ENCODE measurements at places on chromosomes 2 and 18.

DNA sequence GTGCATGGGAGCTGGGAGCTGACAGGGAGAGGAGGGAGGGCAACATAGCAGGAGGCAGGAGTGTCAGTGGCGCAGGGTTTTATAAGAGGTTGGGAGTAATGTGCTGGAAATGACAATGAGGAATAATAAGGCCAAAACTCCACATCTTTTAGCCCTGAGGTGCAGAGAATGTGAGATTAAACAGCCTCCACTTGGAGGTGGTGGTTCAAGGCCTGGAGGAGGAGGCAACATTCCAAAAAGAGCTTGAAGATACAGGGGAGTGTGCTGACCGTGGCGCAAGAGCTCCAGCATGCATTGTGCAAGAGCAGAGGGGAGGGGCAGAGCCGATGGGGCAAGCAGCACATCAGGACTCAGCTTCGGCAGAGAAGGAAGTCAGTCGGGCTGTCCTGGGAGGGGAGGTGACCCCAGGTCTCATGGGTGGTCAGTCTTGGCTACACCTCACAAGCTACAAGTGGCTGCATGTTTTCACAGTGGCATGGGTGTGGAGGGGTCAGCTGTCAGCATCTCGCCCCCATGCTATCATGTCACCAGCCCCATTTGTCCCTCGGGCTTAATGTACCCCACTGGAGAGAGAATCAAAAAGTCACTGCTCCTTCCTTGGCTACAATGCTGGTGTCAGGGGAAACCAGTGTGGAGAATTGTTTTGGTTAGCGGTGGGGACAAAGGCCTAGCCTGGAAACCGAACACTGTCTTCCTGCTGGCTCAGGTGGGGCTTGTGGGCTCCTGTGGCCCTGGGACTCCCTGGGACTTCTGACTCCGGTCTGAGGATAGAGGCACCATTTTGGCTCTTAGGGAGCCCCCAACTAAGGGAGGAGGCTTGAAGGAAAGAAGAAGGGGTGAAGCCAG lies 208.0 kb downstream of the ZFP36L2 start:
- peak; percentile 81 for DNase-seq

DNA sequence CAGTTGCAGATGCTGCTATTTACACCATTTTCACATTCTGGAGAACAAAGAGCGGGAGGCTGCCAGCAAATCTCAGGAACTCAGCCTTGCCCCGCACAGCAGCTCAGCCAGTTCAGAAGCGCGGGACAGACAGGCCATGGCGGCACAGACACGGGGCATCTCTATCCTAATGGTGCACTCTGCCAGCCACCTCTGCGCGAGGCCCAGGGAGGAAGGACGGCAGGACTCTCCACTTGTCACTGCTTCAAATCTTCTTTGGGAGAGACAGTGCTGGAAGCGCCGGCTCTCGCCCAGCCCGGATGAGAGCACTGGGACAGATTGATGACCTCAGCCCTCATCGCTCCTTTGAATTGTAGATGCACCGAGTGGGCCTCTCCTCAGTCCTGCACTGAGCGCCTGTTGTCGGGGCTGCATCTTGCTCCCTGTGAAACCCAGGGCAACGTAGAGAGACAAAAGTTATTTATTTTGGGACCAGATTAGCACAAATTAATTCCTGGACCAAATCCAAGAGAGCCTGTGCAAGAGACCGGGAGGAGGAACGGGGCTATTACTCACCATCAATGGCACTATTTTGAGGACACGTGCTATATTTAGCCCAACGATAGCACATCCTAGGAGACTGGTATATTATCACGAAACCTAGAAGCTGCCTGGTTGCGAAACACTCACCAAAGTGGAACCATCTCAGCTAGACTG lies 211.4 kb upstream of the SMIM21 start:
- DNase-seq: no peak

DNA sequence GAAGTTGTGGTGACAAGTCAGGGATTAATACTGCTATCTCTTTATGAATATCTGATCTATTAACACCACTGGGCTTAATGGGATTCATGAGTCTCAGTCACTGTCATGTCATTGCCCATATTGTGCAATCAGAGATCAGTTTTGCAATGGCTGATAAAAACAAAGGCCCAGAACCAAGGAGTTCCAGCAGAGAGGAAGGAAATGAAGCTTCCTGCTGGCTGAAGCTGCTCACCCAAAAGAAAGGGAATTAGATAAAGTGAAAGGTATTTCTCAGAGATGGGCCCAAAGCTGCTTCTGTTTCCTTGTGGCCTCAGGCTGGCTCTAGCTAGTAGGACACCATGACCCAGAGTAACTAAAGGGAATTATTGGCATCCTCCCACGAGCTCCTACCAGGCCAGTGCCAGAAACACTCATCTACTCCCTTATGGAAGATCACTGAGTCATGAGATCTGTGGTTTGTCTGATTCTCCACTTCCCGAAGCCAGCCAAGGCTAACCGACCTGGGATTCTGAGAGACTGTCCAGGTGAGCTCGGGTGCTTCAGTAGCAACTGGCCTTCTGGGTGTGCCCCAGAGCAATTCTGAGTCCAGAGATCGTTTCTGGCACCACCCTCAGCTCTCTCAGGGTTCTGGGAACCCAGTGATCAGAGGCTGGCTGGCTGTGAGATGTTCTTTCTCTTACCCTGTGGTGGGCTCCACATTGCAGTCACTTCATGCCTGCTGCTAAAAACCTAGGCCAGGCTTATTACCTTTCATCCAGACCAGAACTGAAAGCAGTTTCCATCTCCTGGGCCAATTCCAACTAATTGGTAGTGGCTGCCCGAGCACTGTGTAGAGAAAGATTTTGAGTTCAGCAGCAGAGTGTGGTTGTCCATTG lies 129.5 kb upstream of the PELI1 start:
- peak; percentile 90 for DNase-seq

- DNase-seq: no peak
Measured at GRCh38 chr2:118177884-118178283, 89.6 kb downstream of the INSIG2 start.

GRCh38 chr2:110219496-110220189 lies 7.3 kb upstream of the MTLN start:
- DNase-seq: peak; percentile 61

Measured in HCEC 1CT (cell line).